ENCODE measurements at places on chromosomes 3 and 15.

- peak; percentile 27 for DNase-seq
These were observed 5.0 kb downstream of the MEX3B start for GRCh38 chr15:82040862-82041261.

DNA sequence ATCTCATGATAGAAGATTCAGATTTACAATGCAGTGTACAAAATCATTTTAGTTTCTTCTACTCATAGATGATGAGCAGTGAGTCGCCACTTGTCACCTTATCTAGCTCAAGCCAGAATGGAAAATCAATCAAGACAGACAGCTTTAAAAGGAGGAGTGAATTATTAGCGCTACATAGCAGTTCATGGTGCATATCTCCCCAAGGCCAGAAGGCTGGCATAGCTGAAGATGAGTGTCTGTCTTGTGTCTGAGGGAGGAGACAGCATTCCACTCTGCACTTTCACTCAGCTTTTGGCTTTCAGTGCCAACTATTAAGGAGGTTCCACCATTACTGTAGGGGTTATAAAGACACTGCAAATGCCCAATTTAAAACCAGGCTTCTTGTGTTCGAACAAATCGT, 804.1 kb upstream of the LMCD1 start:
- no peak for DNase-seq

- no peak for DNase-seq
These were observed 176.0 kb upstream of the CRBN start for GRCh38 chr3:3355442-3355841.

GRCh38 chr15:100143378-100143777, 198.4 kb downstream of the ADAMTS17 start:
- DNase-seq, result no peak

DNA sequence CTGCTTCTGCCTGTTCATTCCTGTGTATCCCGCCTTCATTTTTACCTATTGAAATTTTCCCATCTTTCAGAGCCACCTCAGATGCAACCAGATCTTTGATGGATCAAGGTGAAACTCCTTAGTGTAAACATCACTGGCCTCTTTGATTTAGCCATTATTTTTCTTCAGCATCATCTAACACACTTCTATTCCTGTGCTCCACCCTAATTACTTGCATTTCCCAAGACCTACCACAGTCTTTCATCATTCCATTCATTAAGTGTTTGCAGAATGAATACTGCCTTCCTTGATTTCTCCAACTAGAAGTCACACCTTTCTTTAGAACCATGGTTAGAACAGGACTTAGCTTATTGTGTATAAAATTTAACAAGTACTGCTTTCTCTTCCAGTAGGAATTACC, 55.5 kb upstream of the SKIL start:
- DNase-seq, result no peak

DNA sequence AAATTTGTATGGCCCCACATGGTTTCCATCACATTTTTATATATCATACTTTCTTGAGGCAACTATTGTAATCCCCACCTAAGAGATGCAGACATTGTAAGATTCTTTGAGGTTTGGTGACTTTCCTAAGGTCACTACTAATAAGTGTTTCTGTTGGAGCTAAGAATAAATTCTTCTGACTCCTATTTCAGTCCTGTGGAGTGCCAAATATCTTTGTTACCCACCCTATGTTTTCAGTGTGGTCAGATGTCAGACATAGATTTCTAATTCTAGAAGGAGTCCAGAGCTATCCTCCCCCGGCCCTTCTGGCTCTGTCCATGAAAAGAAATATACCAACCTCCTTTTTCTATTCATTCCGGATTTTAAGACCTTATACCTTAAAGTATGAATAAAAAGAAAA, 46.2 kb upstream of the FILIP1L start:
- DNase-seq, result no peak

DNA sequence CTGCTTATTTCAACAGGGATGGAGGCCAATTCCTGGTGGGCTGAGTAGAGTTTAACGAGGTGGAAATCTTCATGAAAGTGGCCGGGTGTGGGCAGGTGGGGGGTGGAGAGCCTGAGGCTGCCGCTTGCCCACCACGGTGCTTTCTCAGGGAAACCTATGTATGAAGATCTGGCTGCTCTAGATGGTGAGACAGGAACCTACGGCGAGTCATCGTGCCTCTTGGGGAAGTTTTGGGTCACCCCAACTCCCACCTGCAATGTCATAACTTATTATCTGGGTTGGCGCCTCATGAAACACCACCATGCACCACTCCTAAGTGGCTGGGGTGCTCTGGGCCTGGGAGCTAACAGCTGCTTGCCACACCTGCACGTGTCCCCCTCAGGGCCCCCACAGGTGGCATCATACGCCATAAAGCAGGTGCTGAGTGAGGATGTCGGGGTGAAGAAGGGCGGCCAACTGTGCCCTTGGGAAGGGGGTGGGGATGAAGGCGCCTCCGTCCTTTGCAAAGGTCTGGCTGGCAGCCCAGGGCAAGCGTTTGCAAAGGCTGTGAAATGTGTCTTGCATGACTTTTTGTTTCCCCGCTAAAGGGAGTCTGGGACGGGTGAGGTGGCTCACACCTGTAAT, 27.9 kb upstream of the SNRPA1 start:
- DNase-seq, result no peak

DNA sequence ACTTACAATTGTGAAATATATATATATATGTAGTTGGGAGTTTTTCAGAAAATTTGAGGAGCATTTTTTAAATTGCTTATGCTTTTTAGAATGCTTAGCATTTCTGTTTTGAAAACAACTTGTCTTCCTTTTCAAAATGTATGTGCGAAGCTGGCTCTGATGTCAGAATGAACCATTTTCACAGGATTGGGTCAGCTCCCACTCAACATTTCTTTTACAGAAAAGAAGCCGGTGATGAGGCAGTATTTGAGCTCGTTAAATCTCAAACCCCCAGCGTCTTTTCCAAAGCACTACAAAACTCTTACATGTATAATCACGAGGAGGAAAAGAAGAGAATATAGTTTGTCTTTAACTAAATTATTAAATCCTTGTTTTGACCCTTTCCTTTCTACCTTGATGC, 225.4 kb downstream of the MEIS2 start:
- DNase-seq, result no peak

DNA sequence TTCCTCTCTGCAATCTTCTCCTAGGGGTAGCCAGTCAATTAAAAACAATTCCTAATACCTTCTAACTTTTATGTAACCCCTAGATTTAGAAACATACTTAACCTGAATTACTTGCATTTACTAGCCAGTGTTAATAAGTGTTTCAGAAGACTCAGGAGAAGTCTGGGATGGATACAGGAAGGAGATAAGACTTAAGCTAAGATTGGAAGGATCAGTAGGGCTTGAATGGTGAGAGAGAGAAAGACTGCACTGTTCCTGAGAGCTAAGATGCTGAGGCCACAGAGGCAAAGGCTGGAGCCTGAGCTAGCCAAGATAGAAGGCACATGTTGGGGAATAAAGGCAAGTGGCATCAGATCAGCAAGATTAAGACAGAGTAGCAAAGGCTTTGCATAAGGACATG, 30.1 kb upstream of the CADPS start:
- DNase-seq, result no peak

- peak; percentile 79 for DNase-seq
These were observed at the start of gene PFN2 for GRCh38 chr3:149970716-149971402. TSS of gene PFN2 (minus strand) at chr3:149970895. CDS start at chr3:149970856, 39 bp downstream.

GRCh38 chr3:48404440-48405342, 25.2 kb downstream of the PLXNB1 start:
- no peak for DNase-seq

GRCh38 chr3:32817558-32818228, at the start of gene TRIM71:
TSS of gene TRIM71 (plus strand) at chr3:32817997. CDS start at chr3:32818081, 84 bp downstream.
- no peak for DNase-seq

GRCh38 chr15:82532991-82533481, 7.2 kb downstream of the RPS17 start:
- DNase-seq, result no peak

DNA sequence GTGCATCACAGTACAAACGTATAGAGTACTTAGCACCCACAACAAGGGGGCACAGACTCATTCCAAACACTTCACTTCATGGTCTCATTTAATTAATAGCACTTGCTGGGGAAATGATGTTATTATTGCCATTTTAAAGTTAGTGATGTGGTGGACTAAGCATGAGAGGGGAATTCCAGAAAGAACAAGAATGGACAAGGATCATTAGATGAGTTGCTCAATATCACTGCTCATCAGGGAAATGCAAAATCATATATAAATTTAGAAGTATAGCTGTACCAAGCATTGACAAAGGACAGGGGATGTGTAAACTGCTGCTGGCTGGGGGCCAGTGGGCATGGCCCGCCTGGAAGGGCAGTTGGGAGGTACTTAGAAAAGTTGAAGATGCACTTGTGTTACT, 14.6 kb downstream of the PRR20G start:
- DNase-seq, result no peak

DNA sequence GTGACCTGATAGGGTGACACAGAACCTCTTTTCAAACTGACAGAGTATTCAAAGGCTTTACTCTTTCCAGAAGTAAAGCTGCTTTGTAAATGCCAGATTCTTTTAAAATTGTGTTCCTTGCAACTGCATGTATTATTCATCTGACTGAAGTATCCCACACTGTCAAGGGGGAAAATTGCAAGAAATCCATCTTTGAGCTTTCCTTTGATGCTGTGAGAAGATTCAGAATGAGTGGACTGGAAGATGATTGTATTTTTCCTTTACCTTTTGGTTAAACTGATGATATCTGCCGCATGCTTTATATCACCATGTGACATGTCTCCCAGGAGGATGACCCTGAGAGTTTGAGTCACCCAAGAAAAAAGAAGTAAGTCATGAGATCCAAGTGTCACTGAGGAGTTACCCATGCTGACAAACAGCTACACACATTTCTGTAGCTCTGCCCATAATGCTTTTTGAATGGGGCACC, 250.8 kb upstream of the CBLB start:
- no peak for DNase-seq

DNA sequence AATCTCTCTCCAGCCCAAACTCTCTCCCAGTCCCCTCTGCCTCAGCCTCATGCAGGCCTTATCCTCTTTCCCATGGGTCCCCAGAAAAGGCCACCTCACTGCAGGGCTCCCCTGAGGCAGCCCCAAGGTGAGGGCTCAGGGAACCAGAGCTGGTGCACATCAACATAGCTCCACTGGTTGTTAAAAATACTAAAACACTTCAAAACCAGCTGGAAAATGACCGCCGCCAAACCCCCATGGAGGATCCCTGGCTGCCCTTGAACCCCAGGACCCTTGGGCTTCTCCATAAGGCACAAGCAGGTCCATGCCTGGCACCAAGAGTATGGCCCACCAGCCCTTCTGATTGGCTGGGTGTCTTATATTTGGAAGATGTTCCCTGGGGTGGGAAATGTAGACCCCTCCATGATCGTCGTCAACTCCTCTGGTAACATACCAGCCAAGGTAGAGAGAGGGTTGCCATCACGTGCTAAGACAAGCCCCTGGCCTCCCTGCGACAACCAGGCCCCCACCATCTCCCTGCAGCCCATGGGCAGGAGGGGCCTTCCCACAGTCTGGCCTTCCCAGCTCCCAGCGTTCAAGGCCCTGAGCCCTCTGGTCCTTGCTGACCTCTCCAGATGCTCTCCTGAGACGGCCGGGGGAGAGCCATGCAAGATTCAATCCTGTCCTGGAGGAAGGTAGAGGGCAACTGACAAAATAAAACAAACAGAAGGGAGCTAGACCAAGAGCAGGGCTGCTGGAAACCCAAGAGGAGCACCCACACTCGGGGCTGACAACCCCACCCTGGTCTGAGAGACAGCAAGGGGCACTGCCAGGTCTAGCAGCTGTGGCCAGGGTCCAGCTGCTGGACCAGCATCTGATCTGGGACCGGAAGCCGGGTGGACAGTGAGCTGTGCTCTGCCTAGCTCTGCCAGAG, 132.1 kb upstream of the PRR20G start:
- DNase-seq, result no peak

GRCh38 chr3:63946753-63947152, 34.6 kb upstream of the SCAANT1 start:
- no peak for DNase-seq
